ENCODE measurements at places on chromosomes 11 and 22.

DNA sequence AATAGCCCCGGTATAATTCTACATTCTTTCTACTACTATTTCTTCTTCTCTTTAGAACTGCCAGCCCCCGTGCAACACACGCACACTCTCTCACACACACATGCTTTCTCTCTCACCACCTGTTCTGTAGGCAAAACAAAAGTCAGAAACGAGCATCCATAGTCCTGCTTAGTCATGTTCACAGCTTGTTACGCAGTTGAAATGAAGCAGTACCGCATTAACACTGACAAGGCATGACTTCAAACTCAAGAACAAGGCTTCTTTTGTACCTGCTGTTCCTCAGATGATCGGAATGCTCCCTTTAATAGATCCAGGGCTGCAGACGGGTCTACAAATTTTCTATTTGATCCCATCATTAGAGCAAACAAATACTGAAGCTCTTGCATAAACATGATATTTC lies 42.2 kb downstream of the USP28 start:
- DNase-seq, result no peak

DNA sequence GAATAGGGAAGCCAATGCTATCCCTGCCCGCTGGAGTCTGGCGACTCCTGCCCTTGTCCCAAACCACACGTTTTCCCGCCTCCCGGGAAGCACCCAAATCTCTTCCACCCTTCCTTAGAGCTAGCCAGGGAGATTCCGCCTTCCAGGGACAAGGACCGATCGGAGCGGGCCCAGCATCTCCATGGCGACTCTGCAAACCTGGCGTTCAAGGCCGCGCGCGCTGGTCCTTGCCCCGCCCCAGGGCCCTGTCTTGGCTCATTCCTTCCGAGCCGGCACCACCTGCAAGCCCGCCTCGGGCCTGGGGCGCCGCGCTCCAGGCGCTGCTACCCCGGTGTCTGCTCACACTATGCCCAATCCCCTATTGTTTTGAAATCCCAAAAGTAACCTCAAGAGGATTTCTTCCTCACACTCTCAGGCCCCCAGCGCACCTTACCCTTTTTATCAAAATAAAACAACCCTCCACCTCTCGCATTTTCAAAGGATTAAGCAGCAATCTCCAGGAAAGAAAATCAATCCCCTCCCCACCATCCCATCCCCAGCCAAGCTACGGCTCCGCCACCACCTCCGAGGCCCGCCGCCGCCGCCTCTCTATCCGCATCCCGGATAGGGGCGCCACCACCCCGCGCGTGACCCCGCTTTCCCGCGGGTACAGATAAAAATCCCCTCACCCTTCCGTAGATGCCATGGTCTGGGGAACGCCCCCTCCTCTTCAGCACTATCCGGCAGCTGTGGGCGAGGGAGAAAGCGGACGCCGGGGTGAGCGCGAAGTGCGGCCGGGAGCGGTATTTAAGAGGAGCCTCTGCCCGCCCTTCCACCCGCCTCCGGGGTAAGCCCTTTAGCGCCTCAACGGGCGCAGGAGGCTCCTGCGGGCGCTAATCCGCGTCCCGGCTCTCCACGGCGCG lies 825 bp downstream of the SLC1A2 start:
- no peak for DNase-seq

DNA sequence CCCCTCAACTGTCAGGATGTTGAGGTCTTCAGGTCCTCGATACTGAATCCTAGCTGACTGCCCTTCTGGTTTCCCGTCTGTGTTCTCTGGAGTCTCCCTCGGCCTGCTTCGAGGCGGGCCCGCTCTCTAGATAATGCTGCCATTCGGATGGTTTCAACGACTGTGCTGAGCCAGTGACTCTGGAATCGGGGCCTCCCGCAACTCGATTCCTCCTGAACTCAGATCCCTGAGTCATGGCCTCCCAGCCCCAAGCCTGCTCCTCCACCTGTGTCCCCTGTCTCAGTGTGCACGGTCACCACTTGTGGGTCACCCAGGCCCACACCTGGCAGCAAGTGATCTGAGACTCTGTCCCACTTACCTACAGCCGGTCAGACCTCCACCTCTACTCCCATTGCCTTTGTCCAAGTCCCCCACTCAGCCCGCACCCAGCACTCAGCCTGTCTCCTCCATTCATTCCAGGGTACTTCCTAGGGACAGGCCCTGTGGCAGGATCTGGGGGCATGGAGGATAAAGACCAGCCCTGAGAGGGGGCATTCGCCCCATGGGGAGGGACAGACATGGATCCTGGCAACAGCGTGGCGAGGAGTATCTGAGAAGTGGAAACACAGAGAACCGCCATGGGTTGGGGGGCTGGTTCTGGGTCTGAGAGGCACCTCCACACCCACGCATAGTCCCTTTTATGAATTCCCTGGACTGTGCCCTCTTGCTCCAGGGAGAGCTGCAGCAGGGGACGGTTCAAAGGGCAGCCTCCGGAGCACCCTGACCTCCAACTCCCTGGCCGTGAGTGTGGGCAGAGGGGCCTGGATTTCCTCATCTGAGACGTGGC lies 14.3 kb downstream of the MPST start:
- no peak for DNase-seq

DNA sequence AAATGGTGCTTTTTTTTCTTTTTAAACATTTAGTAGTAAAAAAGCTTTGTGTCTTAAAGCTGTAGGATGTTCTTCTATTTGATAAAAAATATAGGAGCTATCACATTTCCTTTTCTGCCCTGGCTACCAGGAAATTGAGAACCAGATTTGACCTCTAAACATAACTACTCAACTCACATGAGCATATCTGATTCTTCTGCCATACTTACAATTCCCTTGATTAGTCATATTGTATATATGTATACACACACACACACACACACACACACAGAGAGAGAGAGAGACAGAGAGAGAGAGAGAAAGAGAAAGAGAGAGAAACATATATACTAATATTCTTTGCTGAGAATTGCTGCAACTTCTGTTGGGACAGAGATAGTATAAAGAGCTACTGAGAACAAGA lies 23.0 kb upstream of the GDPD4 start:
- DNase-seq, result no peak

Data from fibroblast of the conjunctiva (primary cell).